ENCODE measurements at places on chromosomes 1 and 21.
A peak's percentile ranks its signal among the peaks of the same experiment; 100 is the strongest.

- DNase-seq, result no peak
These were observed 156.2 kb upstream of the CTTNBP2NL start for GRCh38 chr1:112239683-112240330.

- peak; percentile 22 for DNase-seq
These were observed 20.9 kb downstream of the COA7 start for GRCh38 chr1:52677076-52677806.

DNA sequence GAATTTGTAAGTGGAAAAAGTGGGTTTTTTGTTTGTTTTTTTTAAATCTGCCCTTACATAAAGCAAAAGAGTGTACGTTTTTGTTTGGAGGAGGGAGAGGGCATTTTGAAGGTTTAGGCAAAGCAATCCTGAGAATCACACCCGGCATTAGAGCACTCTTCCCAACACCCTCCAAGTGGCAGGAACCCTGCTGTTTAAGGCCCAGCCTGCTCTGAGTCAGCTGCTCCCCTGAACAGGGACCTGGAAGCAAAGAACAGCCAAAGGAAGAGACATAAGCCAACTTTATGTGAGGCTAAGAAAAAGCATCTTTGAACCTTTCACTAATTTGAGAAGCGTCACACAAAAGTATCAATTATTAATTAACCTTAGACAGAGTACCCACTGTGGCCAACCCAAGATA is 16.9 kb downstream of the MTFR1L start:
- no peak for DNase-seq

DNA sequence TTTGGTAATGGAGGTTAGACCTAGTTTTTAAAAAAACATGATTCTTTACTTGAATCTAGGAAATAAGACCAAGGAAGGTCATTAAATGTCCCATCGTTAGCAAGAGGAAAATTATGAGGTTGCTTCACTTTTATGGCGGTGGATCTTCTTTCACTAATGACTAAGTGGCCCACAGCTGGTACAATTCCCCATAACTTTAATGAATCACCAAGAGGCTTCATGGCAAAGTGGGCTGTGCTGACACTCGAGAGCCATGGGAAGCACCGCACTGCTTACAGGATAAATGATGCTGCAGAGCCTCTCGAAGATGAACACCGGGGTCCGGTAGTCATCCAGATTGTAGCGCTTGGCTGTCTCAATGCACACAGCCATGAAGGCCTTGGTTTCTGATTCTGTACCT is 108.8 kb downstream of the UBR4 start:
- no peak for DNase-seq

- no peak for DNase-seq
These were observed 5.5 kb downstream of the SCAF4 start for GRCh38 chr21:31726407-31726806.

- no peak for DNase-seq
These were observed 1.9 kb upstream of the OR2T34 start for GRCh38 chr1:248576260-248576980.

GRCh38 chr1:54582566-54583306 is 34.7 kb downstream of the ACOT11 start:
- DNase-seq, result peak; percentile 84

- peak; percentile 49 for DNase-seq
These were observed 12.2 kb upstream of the SPEN start for GRCh38 chr1:15835205-15835740.

DNA sequence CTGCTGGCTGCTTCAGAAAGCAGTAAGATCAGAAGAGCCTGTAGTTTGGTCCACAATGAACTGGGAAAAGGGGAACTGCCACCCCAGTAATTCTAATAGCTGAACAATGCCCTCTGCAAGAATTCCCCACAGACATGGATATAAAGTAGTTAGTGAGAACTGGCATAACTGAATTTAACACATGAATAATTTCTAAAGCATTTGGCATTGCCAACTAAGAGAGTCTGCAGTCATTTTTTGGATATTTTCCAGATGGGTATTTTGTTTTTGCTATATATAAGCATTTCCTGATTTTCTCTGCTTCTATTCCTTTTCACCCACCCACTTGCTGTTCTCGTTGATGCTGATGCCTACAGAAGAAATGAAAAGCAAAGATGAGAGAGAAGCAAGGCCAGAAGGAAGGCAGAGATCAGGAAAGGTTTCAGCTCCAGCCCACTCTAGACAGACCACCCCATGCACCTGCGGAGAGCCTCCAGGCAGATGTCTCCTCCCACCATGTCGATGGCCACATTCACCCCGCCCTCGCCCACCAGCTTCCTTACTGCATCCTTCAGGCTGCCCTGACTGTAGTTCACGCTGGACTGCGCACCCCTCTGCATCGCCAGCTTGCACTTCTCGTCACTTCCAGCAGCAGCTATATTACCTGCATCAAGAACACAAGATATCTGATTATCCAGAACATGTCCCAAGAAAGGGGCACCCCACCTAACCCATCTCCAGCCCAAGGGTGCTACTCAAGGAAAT is 55.9 kb upstream of the SEC16B start:
- no peak for DNase-seq

DNA sequence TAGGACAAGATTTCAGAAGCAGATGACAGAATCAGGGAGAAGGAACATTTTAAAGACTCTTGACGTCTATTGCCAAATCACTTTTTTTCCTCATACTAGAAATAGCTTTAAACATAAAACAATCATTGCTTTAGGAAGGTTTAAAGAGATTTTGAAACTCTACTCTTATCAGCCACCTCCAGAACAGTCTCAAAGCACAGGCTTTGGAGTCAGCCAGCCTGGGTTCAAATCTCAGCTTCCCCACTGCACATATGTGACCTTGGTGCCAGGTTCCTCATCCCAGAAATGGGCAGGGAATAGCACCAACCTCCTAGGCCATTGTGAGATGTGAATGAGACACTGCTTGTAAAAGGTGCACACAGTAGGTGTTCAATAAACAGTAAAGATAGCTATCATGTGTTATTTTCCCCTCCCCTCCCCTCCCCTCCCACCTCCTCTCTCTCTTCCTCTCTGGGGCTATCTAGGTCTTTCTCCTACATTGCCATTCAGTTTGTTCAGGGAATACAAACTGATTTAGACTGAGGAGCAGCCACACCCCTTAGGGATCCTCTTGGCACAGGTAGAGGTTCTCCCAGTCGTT is 20.6 kb downstream of the SPOCD1 start:
- no peak for DNase-seq

- DNase-seq, result no peak
These were observed 133.7 kb upstream of the RUNX3 start for GRCh38 chr1:25063591-25064416.

GRCh38 chr1:182644886-182645285 is 39.5 kb downstream of the RGS8 start:
- no peak for DNase-seq

GRCh38 chr1:225940385-225941151 is 452 bp downstream of the LEFTY2 start:
- DNase-seq, result no peak

GRCh38 chr1:4003846-4004505 is 103.9 kb upstream of the C1orf174 start:
- DNase-seq, result no peak

GRCh38 chr1:7589774-7590425 is 181.2 kb upstream of the VAMP3 start:
- no peak for DNase-seq

- DNase-seq, result no peak
These were observed 58.7 kb downstream of the GRIK3 start for GRCh38 chr1:36975642-36976041.

DNA sequence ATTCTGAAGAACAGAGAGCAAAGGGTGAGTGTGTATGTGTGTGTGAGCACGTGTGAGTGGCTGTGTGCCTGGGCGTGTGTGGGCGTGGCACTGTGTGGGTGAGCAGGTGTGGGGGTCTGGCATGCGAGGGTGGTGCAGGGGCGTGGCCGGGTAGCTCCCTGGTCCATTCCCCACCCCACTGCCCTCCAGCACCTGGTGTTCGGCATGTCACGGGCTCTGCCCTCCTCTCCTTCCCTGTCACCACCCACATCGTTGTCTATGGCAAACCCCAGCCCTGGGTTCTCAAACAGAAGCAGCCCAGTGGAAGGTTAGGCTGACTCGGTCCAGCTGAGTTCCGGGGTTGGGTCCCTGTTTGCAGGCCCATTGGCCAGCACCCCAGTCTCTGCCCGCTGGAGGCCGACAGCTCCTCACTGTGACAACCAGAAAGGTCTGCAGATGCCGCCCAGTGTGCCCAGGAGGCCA is 39.8 kb downstream of the UBE2G2 start:
- no peak for DNase-seq

DNA sequence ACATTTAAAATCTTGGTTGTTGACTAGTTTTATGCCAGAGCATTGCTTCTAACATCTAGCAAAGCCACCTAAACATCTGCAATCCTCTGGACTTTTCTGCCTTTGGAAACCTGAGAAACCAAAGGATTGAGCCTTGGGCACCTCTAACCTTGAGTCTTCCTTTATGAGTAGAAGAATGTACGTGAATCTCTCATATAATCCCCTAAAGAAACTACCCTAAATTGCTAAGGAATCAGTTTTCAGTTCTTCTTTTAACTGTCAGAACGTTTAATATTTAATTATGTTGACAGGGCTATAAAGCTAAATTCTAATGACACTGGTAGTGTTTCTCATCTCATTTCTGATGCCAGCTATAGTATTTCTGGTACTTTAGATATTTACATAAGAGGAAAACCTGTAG is 997.3 kb downstream of the AMY1C start:
- no peak for DNase-seq

- no peak for DNase-seq
These were observed 223.0 kb downstream of the PBX1 start for GRCh38 chr1:164781972-164782371.

DNA sequence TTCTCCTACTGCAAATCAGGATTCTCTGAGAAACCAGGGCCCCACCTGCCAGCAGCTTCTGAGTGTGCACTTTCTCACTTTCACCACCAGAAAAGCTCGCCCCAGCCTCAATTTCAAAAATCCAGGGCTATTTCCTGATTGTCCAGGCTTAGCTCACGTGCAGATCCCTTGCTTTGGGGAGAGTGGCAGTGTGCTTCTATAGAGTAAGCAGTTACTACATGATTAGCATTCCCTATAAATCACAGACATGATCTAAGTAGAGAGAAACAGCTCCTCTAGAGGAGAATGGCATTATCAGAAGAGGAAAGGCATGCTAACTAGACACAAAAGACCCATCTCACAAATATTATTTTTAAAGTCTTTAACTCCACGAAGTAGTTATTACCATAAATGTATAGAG is 456.0 kb upstream of the PKN2 start:
- DNase-seq, result no peak

DNA sequence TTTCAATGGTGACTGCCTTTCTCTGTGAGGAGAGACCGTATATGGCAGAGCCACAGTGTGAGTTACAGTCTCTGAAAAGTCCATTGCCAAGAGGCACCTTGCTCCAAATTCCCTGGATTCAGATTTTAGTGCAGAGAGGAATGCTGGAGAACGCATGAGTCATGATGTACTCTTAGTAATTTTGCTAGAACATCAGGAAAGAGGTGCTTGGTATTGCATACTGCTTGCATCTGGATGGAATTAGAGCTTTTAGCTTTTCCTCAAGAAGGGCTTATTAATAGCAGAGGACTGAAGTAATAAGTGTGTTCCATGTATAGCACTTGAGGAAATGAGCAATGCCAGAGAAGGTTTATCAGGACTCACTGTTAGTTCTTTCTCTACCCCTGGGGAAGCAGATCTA is 40.5 kb upstream of the AKT3 start:
- DNase-seq, result no peak

GRCh38 chr1:111032295-111032897 is 68.7 kb upstream of the LRIF1 start:
- DNase-seq, result peak; percentile 0

GRCh38 chr1:210687582-210688279 is 359.0 kb downstream of the HHAT start:
- DNase-seq, result no peak

GRCh38 chr1:30810416-30811080 is 53.0 kb upstream of the LAPTM5 start:
- no peak for DNase-seq

DNA sequence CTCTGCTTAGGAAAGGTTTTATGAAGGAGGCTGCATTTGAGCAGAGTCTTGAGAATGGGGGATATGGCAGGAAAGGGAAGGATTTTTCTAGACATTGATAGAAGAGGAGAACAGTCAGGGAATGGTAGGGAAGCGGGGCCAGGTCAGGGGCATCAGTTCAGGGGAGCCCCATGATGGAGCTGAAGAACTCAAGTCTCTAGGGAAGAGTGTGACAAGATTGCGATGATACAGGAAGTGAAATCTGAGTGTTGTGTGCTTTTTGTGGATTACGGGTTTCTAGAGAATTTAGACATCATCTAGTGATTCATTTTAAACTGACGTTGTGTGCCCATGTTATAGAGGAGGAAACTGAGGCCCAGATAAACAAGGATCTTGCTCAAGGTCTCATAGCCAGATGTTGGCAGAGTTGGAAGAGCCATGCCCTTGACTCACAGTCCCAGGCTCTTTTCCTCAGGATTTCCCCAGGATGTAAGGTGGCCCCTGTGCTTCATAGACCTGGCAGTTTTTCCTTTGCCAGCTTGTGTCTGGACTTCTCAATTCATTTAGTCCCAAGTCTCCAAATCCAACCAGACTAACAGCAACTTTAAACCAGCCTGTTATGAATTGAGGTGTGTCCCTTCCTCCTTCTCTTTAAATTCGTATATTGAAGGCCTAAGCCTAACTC is 130.3 kb downstream of the ROR1 start:
- DNase-seq, result no peak

GRCh38 chr1:54397980-54398379 is 8.2 kb downstream of the SSBP3 start:
- DNase-seq, result no peak

GRCh38 chr1:87334351-87335174 is 5.9 kb downstream of the LMO4 start:
- DNase-seq, result no peak

- DNase-seq, result no peak
These were observed 19.4 kb downstream of the DNM3 start for GRCh38 chr1:171860696-171861095.

GRCh38 chr21:42509244-42509643 is 4.4 kb upstream of the SLC37A1 start:
- no peak for DNase-seq

DNA sequence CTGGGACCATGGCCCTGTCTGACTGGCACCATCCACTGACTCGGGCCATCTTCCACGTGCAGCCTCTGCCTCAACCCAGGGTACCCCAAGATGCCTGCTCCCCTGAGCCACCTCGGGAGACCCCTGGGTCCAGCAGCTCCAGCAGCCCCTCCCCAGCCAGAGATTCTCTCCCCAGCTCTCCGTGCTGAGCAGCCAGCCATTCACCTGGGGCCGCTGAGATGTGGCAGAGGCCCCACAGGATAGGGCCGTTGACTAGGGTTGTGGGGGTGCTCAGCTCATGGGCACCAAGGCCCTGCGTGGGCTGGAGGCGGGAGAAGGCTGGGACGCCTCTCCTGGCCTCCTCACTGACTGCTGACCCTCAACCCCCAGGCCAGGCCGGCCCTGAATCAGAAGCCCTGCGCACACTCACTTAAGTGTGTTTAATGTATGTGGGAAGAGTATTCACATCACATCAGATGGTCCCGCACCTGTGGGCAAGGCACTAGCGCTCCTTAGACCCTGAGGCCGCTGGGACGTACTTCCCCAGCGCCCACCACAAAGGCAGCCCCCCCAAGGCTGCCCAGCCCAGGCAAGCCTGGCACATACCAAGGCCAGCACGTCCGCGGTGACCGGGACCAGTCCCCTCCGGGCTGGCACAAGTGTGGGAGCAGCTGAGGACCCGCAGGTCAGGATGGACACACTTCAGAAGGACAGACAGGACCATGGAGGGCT is 27.8 kb downstream of the SLC19A1 start:
- DNase-seq, result no peak

Measured in NCI-H2029 (cell line).